Aorta (tissue), 5 donors: ENCODE measurements at places on chromosomes 7 and 10. TPM values are rescaled to one million over a fixed set of nuclear protein-coding genes. Genes with fewer than 3 reads are reported as not detected.

DNA sequence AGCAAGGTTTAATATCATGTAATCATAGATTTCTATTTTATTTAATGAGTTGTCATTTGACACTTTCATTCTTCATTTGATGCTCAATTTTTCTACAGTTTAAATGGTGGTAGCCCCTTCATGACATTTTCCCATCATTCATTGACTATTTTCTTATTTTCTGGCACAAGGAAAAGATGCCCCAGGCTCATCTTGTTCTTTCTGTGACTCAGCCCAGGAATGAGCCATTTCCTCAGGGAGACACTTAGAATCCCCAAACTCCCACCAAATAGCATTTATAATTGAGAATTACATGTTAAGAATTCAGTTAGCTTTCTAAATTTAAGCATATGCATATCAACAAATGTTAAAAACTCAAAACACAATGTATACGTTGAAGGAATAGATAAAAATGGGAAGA lies 222.3 kb downstream of the KIF20B start:
- DNase-seq: no peak

DNA sequence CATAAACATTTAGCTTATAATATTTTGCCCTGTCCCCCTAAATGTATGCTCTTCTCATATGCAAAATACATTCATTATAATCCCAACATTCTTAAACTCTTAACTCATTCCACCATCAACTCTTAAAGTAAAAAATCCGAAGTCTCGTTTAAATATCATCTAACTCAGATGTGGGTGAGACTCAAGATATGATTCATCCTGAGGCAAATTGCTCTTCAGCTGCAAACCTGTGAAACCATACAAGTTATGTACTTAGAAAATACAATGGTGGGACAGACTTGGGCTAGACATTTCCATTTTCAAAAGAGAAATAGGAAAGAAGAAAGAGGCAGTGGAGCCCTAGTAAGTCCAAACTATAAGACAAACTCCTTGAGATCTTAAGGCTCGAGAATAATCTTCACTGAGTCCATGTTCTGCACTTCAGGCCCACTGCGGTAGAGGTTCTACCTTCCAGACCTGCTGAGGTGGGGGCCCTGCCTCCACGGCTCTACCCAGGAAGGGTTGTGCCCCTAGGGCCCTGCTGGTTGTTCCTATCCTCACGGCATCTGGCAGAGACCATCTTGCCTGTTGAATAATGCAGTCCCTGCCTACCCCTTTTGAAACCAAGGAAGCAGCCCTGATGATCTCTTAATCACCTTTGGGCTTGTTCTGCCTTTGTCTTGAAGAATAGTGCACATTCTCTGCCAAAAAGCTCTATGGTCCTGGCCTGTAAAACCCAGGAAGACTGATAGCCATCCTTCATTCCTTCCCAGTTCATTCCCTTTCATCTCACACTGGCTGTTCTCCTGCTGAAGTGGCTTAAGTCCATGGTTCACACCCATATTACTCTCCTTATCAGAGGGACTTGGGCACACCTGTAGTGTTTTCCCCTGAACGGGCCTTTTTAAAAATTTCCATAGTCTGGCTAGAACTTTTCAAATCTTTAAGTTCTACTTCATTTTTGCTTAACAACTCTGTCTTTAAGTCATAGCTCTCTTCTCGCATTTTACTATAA lies 37.3 kb downstream of the INPP5F start:
- DNase-seq: no peak

GRCh38 chr7:36583318-36583717 lies 141.0 kb downstream of the AOAH start:
- no peak for DNase-seq

GRCh38 chr10:133050371-133050770 lies 37.4 kb upstream of the ADGRA1 start:
- DNase-seq: no peak

- no peak for DNase-seq
These were observed 591.4 kb downstream of the SORCS1 start for GRCh38 chr10:106573106-106573505.

CDH23 gene
- 7.5 TPM for total RNA-seq

MLXIPL gene
- total RNA-seq: 2.0 TPM
